ENCODE measurements at places on chromosomes 11 and 22. TPM values are rescaled to one million over a fixed set of nuclear protein-coding genes. Genes with fewer than 3 reads are reported as not detected.
A peak's percentile ranks its signal among the peaks of the same experiment; 100 is the strongest.

DNA sequence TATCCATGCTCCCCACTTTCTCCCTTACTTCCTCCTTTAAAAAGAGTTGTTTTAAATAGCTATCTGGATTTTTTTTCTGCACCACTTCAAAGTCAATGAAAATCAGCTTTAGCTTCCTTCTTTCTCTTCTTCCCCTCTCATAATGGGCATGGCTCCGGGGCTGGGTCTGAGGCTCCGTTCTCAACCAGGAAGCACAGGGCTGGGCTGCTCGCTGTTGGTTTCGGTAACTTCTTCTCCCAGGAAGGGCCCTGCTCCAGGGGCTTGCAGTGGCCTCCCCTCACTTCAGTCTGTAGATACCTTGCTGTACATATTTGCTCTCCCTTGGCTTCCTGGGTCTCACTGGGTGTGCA lies 23.8 kb downstream of the MICAL2 start:
- peak; percentile 42 for DNase-seq

The MS4A6E gene
- total RNA-seq, result not detected

DNA sequence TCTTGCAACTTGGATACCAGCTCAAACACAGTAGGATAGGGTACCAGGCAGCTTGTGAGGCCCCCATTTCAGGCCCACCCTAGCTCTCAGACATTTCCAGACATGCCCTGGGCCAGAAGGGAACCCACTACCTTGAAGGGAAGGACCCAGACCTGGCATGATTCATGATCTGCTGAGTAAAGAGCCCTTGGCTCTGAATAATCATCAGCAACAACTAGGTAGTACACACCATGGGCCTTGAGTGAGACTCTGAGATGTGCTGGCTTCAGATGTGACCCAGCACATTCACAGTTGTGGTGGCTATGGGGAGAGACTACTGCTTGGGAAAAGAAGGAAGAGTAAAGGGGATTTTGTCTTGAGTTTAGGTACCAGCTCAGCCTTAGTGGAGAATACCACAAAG lies 23.6 kb downstream of the JRKL start:
- DNase-seq, result no peak

The LINC01488 gene
- total RNA-seq, result not detected

The LARGE2 gene
- total RNA-seq, result 0.40 TPM

DNA sequence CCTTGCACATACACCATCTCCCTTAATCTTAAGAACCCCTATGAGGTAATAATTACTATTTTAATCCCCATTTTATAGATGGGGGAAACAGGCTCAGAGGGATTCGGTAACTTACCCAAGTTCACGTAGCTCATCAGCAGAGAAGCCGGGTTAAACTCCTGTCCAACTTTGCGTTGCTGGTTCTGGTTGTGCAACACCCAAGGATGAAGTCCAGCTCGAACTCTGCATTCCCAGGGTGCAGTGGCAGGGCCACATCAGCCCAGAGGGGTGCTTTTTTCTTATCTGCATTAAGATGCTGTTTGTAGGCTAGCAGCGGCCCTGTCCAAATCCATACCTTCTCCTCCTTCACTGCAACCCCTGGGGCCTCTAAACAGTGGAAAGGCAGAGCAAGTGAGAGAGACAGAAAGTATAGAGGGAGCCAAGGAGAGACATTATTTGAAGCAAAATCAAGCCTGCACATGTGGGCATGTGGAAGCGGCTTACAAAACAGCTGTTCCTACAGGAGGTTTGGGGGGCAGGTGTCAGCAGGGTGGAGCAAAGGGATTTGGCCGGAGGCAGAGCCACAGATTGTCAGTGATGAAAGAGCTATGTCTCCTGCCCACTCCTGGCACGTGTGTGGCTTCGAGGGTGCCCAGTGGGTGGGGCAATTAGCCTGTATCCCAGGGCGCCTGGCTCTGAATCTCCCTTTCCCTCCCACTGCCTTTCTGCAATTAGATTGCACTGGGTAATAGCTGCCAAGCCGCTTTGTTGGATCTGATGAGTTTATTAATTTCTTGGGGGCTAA lies 129.5 kb upstream of the TBCEL start:
- DNase-seq, result no peak
